Endothelial cell of umbilical vein (primary cell): ENCODE measurements at places on chromosomes 2 and 18. TPM values are rescaled to one million over a fixed set of nuclear protein-coding genes. Genes with fewer than 3 reads are reported as not detected.

- peaks cover 24% of the 10 kb centered on the region for H3K27me3 ChIP-seq
- H3K4me3 ChIP-seq: peak overlapping the region; percentile 82
- H3K4me1 ChIP-seq: peaks cover 10% of the 10 kb centered on the region
- H3K27ac ChIP-seq: no peak overlapping the region
- peak; percentile 23 for DNase-seq
Observed at GRCh38 chr2:65430603-65431420, 1.6 kb downstream of the SPRED2 start.

PLCL1 gene
- total RNA-seq: 3.4 and 5.1 TPM in 2 replicates

SIX3 gene
- total RNA-seq: not detected in 2 replicates

DNA sequence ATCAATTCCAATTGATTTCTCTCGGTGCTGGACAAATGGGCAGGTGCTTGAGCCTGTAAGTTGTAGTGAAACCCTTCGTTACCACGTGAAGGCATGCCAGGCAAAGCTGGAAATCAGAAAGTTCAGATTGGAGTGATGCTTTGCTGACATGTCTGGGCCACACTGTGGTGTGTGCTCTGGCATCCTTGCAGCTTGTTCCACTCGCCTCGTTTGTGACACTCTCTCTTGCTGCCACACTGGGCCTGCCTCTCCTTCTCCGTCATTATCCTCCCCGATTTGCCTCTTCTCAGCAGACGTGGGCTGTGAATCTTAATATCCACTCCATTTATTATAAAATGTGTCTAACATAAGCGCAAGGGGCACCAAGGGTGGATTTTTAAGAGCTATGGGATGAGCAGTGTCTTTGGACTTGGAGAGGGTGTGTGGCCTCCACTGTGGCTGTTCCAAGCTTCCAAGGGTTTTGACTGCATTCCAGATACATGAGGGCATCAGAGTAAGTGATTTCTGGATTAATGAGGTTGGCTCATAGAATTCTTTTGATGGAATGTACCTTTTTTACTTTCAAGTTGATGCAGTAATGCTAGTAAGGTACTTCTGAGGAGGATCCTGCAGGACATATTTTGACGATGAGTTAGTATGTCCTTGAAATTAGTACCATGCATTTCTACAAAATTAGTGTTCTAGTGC lies 238.8 kb downstream of the TPGS2 start:
- H3K36me3 ChIP-seq: no peaks in the 10 kb centered on the region
- H3K27ac ChIP-seq: no peak overlapping the region
- H3K27me3 ChIP-seq: no peaks in the 10 kb centered on the region
- H3K4me3 ChIP-seq: no peak overlapping the region
- DNase-seq: no peak

INPP4A gene
- total RNA-seq: 25.7 and 28.8 TPM in 2 replicates

IL18RAP gene
- not detected in 2 replicates for total RNA-seq

DNA sequence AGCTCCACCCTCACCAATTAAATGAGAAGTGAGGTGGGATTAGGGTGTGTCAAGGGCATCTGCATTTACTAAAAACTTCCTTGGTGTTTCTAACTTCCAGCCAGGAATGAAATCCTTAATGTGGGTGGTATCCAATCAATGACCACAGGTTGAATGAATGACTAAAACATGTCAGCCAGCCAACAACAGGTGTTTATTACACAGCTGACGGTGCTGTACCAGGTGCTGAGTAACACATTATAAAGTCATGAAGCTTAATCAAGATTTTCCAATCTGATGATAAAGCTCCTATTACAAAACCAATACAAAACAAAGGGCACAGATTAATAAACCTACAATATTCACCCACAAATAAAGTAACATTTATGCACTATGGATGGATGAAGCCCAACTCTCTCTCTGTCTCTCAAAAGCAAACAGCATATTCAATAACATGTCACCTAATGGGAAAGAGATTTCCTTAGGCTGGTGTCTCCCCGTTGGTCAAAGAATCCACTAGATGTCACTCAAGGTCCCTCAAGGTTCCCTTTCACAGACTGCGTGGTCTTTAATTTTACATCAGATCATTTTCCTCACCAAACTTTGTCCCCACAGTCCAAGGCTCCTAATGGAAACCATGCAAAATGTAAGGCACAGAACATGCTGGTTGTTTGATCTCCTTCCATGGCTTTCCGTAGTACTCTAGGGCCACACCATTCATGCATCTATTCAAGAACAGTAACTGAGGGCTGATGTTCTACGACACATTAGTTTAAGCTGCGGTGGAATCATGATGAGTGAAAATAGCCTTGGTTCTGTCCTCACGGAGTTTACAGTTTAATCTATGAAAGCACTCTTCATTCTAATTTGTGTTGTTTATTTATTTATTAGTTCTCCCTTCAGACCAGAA lies 6.4 kb upstream of the PTPN4 start:
- H3K4me1 ChIP-seq: peaks cover 14% of the 10 kb centered on the region
- peak; percentile 65 for DNase-seq
- no peaks in the 10 kb centered on the region for H3K36me3 ChIP-seq
- no peaks in the 10 kb centered on the region for H3K27me3 ChIP-seq
- H3K4me3 ChIP-seq: no peak overlapping the region
